ENCODE measurements at places on chromosomes 4 and X.

DNA sequence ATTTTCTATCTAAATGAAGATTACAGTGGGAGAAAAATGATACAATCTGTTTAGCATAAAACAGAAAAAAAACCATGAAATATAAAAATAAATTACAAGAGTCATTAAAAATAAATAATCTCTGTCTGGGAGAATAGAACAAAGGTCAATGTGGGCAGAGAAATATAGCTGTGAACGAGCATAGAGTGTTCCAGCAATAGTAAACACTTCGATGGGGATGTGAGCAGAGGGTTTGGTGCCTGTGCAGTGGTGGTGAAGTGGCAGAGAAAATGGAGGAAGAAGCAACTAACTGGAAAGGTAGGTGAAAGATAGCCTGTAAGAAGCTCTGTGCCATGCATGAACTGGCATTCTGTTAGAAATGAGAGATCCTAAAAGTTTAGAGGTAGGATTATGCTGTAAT lies 64.9 kb downstream of the ANKRD50 start:
- DNase-seq, result no peak

DNA sequence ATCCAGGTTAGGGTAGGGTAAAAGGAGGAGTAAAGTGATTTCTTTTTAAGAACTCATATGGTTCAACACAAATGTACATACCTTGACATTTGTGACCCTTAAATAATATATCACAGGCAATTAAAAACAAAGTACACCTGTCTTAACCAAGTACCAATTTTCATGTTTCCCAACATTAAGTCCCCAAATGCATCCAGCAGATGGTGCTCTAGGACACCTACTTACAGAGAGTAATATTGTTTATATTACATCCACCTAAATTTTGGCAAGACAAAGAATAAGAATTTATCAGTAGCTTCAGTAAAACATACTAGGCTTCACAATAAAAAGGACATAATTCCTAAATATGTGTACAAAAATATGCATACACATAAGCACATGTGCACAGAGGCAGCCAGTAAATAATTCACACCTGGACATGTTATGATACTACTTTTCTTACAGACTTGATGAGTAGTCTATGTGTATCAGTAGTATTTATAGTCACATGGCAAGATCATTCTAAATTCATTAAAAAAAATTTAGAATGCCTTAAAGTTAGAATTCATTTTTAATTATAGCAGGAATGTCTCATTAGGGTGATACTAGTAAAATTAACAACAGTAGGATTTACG lies 219.7 kb downstream of the DCLK2 start:
- peak; percentile 42 for DNase-seq

GRCh38 chr4:152825336-152825735 lies 45.6 kb downstream of the ARFIP1 start:
- DNase-seq, result no peak

DNA sequence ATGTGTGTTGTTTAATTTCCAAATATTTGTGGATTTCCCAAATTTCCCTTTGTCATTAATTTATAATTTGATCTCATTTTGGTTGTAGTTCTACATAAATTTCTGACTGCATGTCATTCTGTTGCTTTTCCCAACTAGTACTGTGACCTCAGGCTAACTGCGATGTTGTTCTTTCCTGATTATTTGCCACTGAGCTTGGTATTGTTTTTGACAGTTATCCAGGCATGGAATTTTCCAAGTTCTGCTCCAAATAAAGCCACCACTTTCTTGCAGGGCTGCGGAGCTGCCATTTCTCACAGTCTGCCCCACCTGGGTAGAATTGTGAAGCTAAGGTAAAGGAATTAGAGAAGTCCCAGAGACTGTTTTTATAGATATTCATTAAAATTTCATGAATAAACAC lies 328.8 kb downstream of the ZNF674 start:
- no peak for DNase-seq

- DNase-seq, result no peak
Measured at GRCh38 chr4:3358656-3359055, 65.8 kb downstream of the RGS12 start.

- no peak for DNase-seq
Measured at GRCh38 chr4:143383005-143383574, 46.4 kb downstream of the GAB1 start.

GRCh38 chr4:173270312-173271027 lies 63.7 kb downstream of the HMGB2 start:
- peak; percentile 26 for DNase-seq

All from brain pericyte (primary cell).